ENCODE measurements at places on chromosomes 3 and 15.

GRCh38 chr15:64476550-64476949, 16.2 kb downstream of the ZNF609 start:
- DNase-seq, result no peak

DNA sequence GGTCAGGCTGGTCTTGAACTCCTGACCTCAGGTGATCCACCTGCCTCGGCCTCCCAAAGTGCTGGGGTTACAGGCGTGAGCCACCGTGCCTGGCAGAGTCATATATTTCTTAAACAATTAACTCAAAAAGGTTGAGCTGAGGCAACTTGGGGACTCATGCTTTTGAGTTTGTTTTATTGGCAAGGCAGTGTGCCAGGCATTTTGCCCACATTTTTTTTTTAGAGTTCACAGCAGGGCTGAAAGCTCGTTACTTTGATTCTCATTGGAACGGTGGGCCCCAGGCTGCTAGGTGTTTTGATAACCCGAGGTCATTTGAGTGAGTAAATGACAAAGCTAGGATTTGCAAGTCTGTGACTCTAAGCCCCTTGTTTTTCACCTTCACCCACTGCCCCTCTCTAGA, 76.2 kb downstream of the CCK start:
- DNase-seq, result no peak

DNA sequence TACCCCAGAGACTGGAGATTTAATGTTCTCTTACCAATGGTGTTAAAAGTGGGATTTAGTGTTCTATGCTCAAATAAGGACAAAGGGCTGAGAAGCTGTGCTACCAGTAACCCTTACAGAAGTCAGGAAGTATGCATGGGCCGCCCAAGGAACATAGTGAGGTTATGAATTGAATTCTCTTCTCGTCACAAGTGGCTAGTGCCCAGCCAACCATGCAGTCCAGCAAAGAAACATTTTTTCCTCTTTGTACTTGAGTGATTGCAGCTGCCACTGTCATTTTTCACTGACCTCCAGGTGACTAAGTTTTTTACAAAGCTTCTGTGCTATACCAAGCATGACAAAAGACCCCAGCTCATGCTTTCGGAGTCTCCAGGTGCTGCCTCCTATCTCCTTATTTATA, 110.6 kb upstream of the DCBLD2 start:
- no peak for DNase-seq

GRCh38 chr3:166123576-166123975, 286.4 kb upstream of the BCHE start:
- DNase-seq, result no peak
